ENCODE measurements at places on chromosomes 7 and 10.

DNA sequence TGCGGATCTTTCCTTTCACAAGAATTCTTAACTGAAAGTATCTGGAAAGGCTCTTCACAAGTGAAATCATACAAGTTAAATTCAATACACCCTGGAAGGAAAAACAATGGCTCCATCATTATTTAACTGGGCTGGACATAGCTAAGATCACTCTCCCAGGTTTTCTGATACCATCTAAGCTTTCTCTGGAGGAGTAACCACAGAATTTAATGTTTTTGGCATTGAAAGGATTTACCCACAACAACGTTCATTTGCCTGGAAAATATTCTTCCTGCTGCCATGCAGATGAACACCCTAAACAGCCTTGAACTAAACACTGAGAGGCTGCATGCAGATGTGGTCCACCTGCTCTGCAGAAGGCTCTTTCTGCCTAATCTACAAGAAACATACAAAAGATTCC, 4.3 kb downstream of the NEBL start:
- no peak for DNase-seq

DNA sequence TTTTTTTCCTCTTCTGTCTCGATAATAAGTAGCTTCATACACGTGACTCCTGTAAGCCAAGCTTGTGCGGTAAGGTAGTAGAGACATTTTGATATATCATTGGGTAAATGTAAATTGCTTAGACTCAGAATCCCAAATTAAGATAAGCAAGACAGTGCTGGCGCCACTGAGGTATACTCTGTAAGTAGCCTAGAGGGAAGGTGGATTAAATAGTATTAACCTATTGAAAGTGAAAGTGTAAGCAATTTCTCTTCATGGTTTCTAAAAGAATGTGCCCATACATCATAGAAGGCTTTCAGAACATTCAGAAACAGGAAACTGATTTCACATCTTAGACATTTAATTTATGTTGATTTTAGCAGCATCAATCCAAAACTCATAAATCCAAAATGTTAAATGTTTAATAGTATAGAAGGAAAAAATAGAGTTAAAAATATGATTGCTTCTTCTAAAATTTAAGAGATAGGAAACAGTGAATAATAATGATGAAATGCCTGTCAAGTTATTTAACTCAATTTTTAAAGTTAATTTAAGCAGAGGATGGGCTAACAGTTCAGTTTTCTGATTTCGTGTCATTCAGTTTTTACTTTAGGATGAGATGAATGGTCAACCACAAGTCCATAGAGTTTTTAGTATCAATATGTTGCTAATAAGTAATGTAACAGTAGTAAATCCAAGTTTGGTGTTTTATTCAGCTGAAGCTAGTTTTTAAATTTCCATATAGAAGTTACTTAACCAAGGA, 36.8 kb downstream of the LRRC72 start:
- DNase-seq: no peak

DNA sequence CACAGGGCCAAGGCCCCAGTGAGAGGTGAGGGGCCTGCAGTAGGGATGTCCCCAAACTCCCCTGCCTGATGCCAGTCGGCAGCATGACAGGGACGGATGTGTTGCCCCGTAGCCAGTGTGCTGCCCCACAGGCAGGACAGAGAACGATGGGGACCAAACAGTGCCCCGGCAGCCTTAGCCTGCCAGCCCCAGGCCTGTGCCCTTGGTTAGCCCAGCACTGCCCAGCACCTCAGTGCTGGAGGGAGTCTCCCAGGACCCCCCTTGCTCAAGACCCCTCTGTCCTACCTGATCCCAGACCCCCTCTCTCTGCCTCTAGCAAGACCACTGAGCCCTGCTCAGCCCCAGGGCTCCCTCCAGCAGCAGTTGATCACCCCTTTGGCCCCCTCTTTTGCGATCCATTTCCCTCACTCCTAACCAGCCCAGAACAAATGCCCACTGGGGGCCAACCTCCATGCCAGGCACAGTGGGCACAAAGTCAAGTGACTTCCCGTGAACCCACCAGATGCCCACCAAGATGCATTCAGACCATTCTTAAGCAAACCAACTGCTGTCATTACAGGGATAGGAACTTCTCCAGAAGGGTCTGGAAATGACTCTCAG, 34.0 kb downstream of the OAT start:
- DNase-seq: no peak

DNA sequence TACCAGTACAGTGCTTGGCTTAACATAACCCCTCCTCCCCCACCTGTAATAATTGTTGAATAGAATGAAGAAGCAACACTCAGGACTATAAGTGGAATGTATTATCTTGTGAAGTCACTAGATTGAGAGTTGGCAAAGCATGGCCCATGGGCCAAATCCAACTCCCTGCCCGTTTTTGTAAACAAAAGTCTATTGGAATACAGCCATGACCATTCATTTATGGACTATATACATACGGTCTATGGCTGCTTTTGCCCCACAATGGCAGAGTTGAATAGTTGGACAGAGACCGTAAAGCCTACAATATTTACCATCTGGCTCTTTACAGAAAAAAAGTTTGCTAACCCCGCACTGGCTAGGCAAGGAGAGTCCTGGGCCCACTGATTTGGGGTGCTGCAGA, 48.1 kb upstream of the CYCS start:
- DNase-seq: no peak

DNA sequence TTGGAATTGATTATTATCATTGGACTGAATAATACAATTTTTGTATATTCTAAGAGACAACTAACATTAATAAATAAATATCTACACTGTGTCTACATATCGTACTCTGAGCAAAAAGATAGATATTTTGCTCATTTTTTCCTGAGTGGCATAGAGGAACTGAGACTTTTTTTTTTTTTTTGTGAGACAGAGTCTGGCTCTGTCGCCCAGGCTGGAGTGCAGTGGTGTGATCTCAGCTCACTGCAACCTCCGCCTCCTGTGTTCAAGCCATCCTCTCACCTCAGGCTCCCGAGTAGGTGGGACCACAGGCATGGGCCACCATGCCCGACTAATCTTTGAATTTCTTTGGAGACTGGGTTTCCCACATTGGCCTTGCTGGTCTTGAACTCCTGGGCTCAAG, 14.0 kb downstream of the KMT2E start:
- no peak for DNase-seq
